ENCODE measurements at places on chromosomes 3 and 15. TPM values are rescaled to one million over a fixed set of nuclear protein-coding genes. Genes with fewer than 3 reads are reported as not detected.
A peak's percentile ranks its signal among the peaks of the same experiment; 100 is the strongest.

- peak; percentile 41 for DNase-seq
Observed at GRCh38 chr3:65785065-65785645, 253.6 kb downstream of the MAGI1 start.

Gene PIERCE2
- 0.63 TPM for total RNA-seq

DNA sequence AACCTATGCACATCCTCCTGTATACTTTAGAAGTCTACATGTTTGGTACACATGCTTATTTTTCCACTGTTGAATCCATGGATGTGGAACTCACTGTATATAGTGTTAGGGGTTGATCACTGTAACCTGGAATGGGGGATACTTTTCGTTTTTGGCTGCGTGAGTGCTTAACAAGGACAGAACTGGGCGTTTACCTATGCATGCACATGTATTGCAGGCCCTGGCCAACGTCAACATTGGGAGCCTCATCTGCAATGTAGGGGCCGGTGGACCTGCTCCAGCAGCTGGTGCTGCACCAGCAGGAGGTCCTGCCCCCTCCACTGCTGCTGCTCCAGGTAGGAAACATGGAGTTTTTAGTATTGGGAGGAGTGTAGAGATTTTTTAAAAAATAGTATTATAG lies 2.3 kb downstream of the RPLP1 start:
- no peak for DNase-seq

Gene OCA2
- total RNA-seq: not detected

DNA sequence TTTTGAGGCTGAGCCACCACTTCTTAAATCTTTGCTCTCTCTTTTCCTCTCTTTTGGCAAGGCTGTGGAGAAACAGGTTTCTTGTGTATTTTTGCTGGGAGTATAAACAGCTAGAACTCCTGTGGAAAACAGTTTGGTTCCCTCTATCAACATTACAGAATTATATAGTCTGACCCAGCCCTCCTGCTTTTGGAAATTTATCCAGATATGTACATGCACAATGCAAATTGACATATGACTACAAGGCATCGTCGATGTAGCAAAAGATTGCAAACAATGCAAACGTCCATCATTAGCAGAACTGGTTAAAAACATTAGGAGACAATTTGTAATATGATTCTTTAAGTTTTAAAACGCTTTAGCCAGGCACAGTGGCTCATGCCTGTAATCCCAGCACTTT lies 12.5 kb upstream of the MYO1E start:
- no peak for DNase-seq

DNA sequence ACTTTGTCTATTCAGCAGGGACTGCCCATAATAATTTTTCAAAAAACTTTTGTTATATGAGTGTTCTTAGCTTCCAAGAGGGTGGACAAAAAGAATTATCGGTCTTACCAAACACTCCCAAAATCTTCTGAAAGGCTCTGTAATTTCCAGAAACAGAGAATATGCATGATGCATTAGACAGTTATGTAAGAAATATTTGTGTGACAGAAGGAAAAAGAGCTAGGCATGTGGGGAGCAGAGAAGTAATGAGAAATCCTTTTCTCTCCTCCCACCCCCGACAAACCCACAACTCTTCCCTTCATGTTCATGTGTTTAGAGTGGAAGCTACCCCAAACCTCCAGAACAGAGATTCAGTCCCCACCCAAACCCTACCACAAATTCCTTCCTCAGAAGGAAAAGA lies 86.8 kb downstream of the MYO5A start:
- DNase-seq: no peak

Gene NRROS
- total RNA-seq: 0.29 TPM

DNA sequence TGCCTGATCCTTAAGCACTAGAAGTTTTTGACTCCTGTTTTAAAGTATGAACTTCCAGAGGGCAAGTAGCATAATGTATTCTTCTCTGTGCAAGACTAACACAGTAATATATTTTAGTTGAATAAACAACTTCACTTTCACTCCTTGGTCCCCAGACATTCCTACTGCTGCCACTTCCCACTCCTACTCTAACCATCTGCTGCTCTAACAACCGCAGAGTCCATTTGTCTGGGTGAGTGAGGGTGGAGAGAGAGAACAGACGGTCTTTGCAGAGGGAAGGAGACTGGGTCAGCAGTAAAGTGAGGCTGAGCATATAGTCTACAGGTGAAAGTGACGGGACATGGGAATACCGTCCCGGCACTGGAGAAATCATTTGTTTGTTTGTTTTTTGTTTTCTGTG lies 301.0 kb upstream of the SLCO3A1 start:
- no peak for DNase-seq

Gene CD86
- not detected for total RNA-seq

DNA sequence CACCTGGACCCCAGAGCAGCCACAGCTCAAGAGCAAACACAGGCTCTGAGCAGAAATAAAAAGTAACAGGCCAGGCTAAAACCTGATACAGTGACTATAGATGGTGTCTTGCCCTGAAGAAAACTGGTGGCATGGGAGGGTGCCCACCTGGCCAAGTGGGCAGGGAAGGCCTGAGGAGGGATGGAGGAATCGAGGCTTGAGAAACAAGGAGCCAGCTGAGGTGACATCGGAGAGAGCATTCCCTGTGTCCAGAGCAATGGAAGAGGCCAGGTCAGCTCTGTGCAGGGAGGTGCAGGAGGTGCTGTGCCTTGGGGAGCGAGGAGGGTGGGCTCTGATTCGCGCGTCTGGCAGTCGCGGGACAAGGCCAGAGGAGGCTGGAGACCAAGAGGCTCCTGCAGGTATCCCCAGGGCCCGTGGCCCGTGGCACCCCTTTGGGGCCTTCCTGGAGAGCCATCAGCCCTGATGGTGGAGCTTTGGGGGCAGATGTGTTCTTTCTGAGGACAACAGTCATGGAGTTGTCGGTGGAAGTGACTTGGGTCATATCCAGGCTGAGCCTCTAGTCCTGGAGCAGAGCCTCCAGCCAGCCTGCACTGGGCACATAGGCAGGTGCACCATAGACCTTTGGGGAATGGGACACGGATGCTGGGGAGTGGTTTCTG lies 56.1 kb downstream of the PLXNA1 start:
- no peak for DNase-seq

DNA sequence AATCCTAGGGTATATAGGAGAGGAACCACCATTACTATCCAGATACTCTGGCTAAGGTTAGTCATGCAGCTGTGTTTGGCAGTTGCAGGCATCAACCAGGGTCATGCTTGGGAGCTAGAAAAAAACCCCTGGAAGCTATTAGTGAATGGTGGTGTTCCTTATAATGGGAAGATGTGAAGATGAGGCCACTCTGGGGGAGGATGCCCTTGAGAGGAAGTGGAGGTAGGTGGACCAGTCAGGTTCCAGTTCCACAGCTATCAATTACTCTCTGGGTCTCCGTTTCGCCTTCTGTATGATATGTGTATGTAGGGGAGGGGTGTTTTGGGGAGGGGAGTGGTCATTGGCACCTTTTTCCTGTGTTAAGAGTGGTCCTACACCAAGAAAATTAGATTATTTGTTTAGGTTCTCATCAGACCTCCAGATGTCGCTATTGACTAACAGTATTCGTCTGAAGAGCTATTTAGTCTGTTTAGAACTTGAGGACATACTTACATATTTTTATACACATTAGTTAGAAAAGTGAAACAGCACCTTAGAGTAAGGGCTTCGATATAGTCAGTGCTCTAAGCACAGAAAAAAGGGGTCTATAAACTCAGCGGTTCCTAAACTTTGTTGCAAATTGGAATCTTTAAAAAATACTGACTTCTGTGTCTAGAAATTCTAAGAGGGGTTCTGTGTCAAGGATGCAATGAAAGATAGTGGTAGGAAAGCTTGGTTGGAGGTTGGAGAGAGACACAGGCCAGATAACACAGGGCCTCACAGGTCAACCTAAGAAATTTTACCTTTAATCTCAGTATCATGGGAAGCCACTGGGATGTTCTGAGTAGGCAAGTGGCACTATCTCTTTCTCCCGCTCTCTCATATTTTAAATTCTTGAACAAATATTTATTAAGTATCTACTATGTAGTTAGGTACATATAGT lies 9.1 kb upstream of the HPS3 start:
- DNase-seq: peak; percentile 86

Gene CLSTN2
- not detected for total RNA-seq

DNA sequence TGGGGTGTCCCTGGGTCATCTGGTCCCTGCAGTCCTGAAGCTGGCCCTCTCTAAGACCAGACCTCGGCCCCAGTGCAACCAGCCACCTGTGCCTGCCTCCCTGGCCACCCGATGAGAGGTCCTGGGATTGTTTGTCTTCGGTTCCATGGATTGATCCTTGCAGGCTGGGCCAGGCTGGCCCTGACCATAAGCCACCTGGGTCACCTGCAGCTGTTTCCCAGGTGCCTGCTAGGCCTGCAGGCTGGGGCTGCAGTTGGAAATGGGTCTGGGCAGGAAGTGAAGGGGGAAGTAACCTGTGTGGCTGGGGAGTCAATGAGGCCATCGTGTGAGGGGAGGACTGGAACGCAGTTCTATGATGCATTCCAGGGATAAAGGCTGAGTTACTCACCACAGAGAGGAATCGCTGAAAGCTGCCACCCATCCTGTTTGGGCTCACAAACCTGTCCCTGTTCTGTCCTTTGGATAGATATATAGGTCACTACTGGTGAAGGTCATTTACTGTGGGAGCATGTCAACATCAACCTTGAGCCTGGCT lies 30.9 kb upstream of the VPS8 start:
- DNase-seq: no peak

- DNase-seq: peak; percentile 69
Observed at GRCh38 chr3:67605377-67605776, 49.0 kb downstream of the SUCLG2 start.

Gene APBA2
- total RNA-seq: 61.7 TPM

- DNase-seq: no peak
Observed at GRCh38 chr15:70185251-70185711, 87.6 kb upstream of the TLE3 start.

DNA sequence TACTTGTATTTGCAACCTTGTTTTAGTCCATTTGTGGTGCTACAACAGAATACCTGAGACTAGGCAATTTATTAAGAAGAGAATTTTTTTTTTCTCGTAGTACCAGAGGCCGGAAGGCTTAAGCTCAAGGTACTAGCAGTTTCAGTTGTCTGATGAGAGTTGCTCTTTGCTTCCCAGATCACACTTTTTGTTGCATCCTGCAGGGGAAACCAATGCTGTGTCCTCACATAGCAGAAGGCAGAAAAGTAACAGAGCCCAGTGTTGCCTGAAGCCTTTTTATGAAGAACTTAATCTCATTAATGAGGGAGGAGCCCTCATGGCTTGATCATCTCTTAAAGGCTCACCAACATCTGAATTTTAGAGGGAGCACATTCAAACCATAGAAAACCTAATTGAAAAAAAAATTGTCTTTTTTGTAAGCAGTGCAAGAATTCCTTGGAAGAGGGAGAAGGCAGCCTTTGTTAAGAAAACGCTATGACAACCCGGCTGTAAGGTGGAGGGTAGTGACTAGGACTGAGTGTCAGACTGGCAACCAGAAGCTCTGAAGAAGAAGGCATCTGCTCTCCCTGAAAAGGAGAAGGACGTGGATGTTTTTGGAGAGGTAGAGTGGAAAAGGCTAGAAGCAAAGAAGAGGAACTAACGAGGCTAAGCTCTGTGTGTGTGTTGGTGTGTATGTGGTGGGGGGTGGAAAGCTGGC lies 1245.3 kb downstream of the ROBO2 start:
- no peak for DNase-seq

GRCh38 chr15:85591622-85592021 lies 203.1 kb downstream of the KLHL25 start:
- DNase-seq: no peak

GRCh38 chr15:65054333-65055200 lies 9.4 kb downstream of the SLC51B start:
- DNase-seq: peak; percentile 65

DNA sequence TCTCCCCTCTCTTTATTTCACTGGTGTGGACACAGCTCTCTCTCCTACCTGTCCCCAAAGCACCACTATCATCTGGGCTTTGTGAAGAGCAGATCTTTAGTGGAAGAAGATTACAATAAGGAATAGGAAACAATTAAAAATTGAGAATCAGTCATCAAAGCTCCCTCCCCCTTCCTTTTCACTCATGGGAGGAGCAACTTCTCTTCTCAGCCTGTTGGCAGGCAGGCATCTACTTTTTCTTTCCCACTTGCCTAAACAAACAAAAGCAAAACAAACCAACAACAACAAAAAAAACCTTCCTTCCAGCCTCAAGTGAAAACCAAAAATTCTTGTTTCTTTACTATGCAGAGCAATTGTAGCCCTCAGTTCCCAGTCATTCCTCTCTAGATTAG lies 125.5 kb upstream of the BHLHE40 start:
- no peak for DNase-seq

Gene IGF2BP2
- 105 TPM for total RNA-seq

GRCh38 chr15:33701304-33701696 lies 267.0 kb upstream of the CHRM5 start:
- DNase-seq: peak; percentile 26

- DNase-seq: peak; percentile 27
Observed at GRCh38 chr3:81041331-81041730, 720.1 kb downstream of the GBE1 start.

- DNase-seq: peak; percentile 67
Observed at GRCh38 chr3:138442433-138442832, 8.0 kb downstream of the ESYT3 start.

- DNase-seq: no peak
Observed at GRCh38 chr3:127762787-127763105, 59.6 kb downstream of the MGLL start.
